ENCODE measurements at places on chromosomes 13 and 19. TPM values are rescaled to one million over a fixed set of nuclear protein-coding genes. Genes with fewer than 3 reads are reported as not detected.

The ZNF71 gene
- 2.7 TPM for polyA plus RNA-seq

The ZNF264 gene
- polyA plus RNA-seq, result 5.1 TPM

DNA sequence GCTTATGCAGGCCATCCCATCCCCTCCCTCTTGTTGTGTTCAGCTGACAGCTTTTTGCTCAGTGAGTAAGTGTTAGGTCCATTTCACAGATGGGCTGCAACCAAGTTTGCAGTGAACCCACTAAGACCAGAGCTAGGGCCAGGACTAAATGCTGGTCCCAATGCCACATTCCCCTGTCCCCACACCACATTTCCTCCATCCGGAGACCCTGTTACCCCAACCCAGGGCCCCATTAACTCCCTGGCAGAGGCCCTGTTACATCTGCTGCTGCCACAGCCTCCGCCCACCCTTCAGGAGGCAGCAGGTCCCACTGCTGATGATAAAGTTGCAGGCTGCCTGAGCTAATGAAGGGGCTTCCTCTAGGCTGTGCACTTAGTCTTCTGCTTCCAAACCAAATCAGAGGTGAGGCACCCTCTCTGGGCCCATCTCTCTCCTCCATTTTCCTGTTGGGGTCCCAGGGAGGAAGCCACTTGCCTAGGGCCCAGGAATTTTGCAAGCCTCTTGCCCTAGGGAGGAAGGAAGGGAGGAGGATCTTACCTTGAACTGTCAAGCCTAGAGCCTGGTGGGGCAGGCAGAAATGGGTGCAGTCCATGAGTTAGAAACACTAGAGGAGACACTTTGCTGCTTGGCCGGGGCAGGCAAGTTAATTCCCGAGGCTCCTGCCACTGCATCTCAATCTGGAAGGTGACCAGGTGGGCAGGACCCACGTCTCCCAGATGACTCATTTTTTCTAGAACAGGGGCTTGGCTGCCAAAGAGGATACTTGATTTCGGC lies 3.4 kb upstream of the USF2 start:
- H3K27me3 ChIP-seq, result no peaks in the 10 kb centered on the region
- H3K36me3 ChIP-seq, result no peaks in the 10 kb centered on the region
- H3K4me1 ChIP-seq, result no peaks in the 10 kb centered on the region

The FUT6 gene
- 23.9 TPM for polyA plus RNA-seq

DNA sequence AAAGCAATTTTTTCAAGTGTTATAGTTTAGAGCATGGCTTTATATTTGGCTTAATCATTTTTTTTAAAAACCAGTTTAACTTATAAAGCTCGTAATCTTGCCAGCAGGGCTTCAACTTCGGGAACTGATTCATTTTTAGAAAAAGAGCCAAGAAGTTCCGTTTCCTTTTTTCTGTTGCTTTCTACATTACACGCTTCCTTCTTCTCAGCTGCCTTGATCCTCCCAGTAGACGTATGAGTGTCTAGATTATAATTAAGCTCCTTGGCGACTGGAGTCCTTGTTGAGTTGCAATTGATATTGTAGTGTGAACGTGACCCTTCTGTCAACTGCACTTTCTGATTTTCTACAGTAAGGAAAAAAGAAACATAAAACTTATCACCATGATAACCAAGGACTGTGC lies 497.2 kb downstream of the DIAPH3 start:
- no peaks in the 10 kb centered on the region for H3K36me3 ChIP-seq
- no peaks in the 10 kb centered on the region for H3K4me1 ChIP-seq
- no peak overlapping the region for H3K4me3 ChIP-seq
- no peak for DNase-seq
- H3K27ac ChIP-seq, result no peak overlapping the region

The KMT2B gene
- polyA plus RNA-seq, result 21.6 TPM

The ZNF730 gene
- polyA plus RNA-seq, result not detected

The LENG1 gene
- 9.5 TPM for polyA plus RNA-seq

DNA sequence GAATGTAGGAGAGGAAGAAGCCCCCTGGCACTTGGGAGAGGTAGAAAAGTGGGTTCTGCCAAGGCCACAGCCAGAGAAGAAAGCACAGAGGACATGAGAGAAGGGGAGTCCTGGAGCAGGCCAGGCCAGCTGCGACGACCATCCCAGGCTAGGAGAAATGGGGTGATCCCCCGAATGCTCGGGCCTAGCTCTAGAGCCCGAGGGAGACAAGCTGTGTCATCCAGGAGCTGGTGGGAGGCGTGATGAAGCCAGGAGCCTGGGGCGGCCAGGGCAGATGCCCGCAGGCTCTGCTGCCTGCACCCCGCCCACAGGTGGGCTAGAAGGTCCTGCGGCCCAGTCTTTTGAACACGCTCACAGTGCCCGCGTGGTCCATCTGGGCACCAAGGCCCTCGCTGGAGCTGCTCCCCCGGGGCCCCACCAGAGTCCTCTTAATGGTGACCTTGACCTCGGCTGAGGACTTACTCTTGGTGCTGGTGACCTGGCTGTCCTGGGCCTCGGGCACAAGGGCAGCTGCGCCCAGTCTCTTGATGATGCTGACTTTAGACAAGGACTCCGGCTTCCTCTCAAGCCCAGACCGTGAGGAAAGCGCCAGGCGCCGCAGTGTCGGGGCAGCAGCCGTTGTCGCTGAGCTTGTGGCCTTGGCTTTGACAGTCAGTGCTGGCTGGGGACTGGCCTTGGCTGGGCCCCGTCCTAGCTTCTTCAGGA lies 26.5 kb downstream of the C19orf47 start:
- H3K27ac ChIP-seq, result no peak overlapping the region
- H3K4me3 ChIP-seq, result no peak overlapping the region
- no peaks in the 10 kb centered on the region for H3K27me3 ChIP-seq

GRCh38 chr19:45764475-45764874 lies 4.6 kb downstream of the SIX5 start:
- H3K27me3 ChIP-seq, result no peaks in the 10 kb centered on the region
- no peak overlapping the region for H3K27ac ChIP-seq
- H3K4me3 ChIP-seq, result no peak overlapping the region
- H3K4me1 ChIP-seq, result no peaks in the 10 kb centered on the region
- DNase-seq, result no peak
- H3K36me3 ChIP-seq, result peaks cover 12% of the 10 kb centered on the region

GRCh38 chr13:28258417-28258816 lies 120.1 kb downstream of the PAN3 start:
- H3K4me3 ChIP-seq, result no peak overlapping the region
- no peaks in the 10 kb centered on the region for H3K27me3 ChIP-seq
- no peak overlapping the region for H3K27ac ChIP-seq
- no peak for DNase-seq

The RAB4B gene
- polyA plus RNA-seq, result 20.1 TPM

DNA sequence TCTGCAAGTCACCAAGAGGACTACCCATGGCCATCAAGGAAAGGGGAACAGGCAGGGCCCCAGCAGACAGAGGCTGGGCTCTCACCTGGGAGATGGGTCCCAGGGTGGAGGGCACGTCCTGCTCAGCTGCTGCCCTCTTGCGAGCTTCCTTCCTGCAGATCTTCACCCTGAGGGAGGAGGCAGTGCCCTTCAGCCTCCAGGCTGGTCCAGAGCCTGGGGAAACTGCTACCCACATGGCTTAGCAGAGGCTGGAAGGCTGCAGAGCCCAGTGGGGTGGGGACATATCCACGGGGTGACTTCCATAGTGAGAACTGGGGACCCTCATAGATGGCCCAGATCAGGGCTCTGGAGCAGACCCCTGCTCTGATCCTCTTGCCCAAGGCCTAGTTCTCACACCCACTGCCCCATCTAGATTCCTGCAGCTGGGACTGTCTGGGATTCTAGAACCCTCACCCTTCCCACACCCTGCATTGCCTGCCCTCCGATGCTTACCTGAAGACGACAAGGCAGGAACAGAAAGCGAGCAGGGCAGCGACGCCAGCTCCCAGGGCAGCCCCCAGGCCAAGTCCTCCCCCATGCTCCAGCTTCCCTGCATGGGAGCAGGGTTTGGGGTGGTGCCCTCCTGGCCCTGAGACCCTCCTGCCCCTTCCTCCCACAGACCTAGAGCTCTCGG lies 9.0 kb downstream of the SIGLEC11 start:
- no peak for DNase-seq
- no peak overlapping the region for H3K4me3 ChIP-seq

The SYNGR4 gene
- polyA plus RNA-seq, result not detected

DNA sequence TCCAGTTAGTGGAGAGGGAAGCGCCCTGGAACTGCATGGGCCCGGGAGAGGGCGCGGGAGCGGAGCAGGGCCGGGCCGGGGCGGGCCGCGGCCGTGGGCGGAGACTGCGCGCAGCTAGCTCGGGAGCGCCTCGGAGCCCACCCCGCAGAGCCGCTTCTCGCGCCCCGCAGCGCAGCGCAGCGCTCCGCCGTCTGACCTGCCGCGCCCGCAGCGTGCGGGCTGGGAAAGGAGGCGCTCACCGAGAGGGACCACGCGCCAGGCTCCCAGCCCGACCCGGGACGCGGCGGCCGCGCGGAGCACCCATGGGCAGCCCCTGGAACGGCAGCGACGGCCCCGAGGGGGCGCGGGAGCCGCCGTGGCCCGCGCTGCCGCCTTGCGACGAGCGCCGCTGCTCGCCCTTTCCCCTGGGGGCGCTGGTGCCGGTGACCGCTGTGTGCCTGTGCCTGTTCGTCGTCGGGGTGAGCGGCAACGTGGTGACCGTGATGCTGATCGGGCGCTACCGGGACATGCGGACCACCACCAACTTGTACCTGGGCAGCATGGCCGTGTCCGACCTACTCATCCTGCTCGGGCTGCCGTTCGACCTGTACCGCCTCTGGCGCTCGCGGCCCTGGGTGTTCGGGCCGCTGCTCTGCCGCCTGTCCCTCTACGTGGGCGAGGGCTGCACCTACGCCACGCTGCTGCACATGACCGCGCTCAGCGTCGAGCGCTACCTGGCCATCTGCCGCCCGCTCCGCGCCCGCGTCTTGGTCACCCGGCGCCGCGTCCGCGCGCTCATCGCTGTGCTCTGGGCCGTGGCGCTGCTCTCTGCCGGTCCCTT lies at the start of gene MLNR:
TSS of gene MLNR (plus strand) at position 303 of the 820 bp plus-strand sequence. CDS start at position 303, 0 bp downstream.
- no peaks in the 10 kb centered on the region for H3K4me1 ChIP-seq
- peaks cover 12% of the 10 kb centered on the region for H3K27me3 ChIP-seq
- H3K36me3 ChIP-seq, result no peaks in the 10 kb centered on the region
- H3K27ac ChIP-seq, result no peak within 1 kb of the TSS
- no peak within 1 kb of the TSS for H3K4me3 ChIP-seq

- H3K4me1 ChIP-seq, result peaks cover 31% of the 10 kb centered on the region
- peak overlapping the region; percentile 97 for H3K27ac ChIP-seq
- peak overlapping the region; percentile 84 for H3K4me3 ChIP-seq
- H3K27me3 ChIP-seq, result no peaks in the 10 kb centered on the region
- DNase-seq, result peak; percentile 67
These were observed 485 bp downstream of the CRYL1 start for GRCh38 chr13:20525144-20525600.

DNA sequence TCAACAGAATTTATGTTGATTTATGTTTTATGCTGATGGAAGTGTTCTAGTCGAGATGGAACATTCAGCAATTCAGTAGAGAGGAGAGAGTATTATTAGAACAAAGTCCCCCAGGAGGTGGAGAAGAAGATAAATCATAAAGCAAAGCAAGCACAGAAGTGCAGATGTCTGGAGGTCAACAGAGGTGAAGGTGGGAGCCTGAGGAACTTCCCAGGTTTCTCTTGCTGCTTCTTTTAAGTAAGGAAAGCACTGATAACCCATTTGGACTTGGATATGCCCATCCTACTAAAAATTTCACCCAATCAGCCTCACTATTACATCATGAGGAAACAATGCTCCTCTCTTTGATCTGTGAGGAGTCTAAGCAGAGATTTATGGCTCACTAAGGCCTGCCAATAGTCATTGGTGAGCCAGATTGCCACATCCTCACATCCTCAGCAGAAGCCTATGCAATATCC lies 98.8 kb downstream of the EPSTI1 start:
- peak; percentile 20 for DNase-seq
- H3K4me1 ChIP-seq, result peaks cover 3% of the 10 kb centered on the region
- H3K4me3 ChIP-seq, result no peak overlapping the region
- H3K27ac ChIP-seq, result no peak overlapping the region
- H3K27me3 ChIP-seq, result no peaks in the 10 kb centered on the region
- H3K36me3 ChIP-seq, result peaks cover 6% of the 10 kb centered on the region

DNA sequence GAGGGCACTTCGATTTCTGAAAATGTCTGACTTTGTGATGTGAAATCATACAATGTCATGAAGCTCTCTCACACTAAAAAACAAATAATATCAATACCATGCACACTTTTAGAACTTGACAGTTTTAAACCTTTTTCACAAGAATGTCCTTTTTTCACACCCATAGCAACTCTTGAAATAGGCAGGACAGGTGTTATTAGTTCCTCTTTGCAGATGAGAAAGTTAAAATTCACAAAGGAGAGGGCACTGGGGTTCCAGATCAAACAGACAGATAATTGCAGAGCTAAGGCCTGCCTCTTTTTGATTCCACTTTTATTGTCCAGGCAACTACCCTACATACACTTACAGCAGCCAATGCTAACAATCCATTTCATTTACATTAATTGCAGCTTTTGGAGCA lies 142.8 kb downstream of the KLF12 start:
- no peaks in the 10 kb centered on the region for H3K27me3 ChIP-seq
- H3K36me3 ChIP-seq, result no peaks in the 10 kb centered on the region
- H3K27ac ChIP-seq, result no peak overlapping the region
- no peaks in the 10 kb centered on the region for H3K4me1 ChIP-seq

- H3K27ac ChIP-seq, result no peak overlapping the region
- no peaks in the 10 kb centered on the region for H3K36me3 ChIP-seq
- H3K27me3 ChIP-seq, result peaks cover 20% of the 10 kb centered on the region
These were observed 11.8 kb downstream of the PALM start for GRCh38 chr19:720345-721160.

- H3K27ac ChIP-seq, result no peak overlapping the region
- H3K36me3 ChIP-seq, result no peaks in the 10 kb centered on the region
- no peaks in the 10 kb centered on the region for H3K4me1 ChIP-seq
- DNase-seq, result no peak
- H3K4me3 ChIP-seq, result no peak overlapping the region
- H3K27me3 ChIP-seq, result no peaks in the 10 kb centered on the region
These were observed 71.3 kb downstream of the LHFPL6 start for GRCh38 chr13:39531646-39532045.

DNA sequence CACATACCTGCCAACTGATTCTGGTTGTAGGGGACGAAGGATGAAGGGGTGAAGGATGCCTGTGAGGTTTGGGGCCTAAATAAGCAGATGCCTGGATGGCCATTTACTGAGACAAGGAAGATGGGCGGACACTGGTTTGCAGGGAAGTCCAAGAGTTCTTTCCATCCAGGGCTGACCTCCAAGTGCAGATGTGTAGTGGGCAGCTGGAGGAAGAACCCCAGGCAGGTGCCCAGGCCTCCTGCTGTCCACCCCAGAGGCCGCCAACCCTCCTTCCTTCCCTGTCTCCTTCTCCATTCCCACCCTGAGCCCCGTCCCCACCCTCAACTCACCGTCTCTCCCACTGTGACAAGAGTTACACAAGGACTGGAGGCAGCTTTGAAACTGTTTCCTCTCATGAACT lies 171.5 kb downstream of the KATNAL1 start:
- H3K4me1 ChIP-seq, result peaks cover 2% of the 10 kb centered on the region
- H3K36me3 ChIP-seq, result no peaks in the 10 kb centered on the region
- no peak overlapping the region for H3K4me3 ChIP-seq
- no peaks in the 10 kb centered on the region for H3K27me3 ChIP-seq
